ENCODE measurements at places on chromosomes 5 and 9.

GRCh38 chr9:24439456-24439855 is 106.2 kb downstream of the IZUMO3 start:
- no peak for DNase-seq

GRCh38 chr9:38286766-38287165 is 105.7 kb upstream of the ALDH1B1 start:
- no peak for DNase-seq

GRCh38 chr9:127976498-127976897 is 4.3 kb downstream of the EEIG1 start:
- DNase-seq = no peak

- no peak for DNase-seq
Measured at GRCh38 chr5:105392122-105392709, 1829.6 kb upstream of the NUDT12 start.

DNA sequence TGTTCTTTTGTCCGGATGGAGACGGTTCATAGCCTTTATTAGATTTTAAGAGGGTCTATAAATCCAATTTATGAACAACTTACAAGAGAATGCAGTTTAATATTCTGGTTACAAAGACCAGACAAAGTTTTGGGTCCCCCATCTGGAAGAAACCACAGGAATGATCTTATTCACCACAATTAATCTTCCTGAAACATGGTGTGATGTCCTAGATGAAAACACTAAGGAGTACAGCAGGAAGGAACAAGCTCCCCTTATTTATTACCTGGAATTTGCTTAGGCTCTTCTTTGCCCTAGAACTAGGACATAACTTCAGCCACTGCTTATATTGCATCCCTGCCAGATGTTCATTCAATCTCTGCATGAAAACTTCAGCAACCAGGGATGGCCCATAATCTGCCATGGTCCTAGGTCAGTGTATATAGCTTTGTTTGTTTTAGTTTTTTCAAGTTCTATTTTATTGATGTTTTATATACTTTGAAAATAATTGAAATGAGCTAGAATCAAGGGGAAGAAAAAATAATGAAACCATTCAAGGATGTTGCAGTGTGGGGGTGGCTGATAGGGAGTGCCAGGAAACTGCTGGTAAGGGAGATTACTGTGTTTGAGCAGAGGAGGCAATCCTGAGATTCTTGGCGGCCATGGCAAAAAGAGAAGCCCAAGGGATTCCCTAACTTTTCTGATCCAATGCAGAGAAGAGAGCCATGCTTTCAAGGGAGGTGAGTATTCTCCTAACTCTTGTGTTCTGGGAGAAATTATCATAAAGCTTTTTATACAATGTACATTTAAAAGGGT is 16.8 kb downstream of the TXNDC8 start:
- no peak for DNase-seq

DNA sequence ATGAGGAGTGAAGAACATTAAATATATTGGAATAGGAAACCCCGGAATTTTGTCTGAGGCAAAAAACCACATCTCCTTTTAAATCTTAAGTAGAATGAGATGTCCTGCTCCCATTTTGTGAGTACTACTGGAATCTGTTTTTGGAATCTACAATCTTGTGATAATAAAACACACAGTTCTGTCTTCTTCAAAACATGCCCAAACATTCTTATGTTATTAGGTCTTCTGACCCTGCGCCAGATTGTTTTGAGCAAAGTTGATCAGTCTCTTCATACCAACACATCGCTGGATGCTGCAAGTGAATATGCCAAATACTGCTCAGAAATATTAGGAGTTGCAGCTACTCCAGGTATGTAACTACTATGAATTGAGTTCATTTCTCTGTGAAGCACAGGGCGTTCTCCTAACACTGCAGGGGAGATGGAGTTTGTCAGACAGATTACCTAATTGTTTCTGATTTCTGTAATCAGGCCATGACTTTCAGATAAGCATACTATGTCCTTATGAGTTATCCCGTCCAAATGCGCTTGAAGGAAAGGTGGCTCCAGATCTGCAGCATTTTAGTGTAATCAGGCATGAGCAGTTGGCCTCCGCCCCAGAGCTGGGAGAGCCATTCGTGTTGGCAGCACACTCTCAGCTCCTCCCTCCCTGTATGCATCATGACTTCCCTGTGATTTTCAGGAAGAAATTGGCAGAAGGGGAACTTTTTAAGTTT is 88.0 kb downstream of the NLN start:
- DNase-seq = peak; percentile 25

DNA sequence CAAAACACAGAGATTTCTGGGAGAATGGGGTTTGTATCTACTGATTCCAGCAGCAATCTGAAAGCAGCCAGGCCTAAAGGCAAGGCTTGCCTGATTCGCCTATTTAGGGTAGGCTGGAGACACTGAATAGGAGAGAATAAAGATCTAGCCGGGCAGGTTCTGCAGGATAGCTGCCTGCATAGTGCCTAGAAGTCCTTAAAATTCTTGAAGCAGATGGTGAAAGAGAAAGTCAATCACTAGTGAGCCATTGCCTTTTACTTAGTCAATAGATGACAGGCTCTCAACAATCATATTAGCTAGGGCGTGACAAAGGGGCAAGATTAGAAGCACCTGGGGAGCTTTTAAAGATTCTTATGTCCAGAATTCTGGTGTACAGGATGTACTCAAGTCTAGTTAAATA is 522.7 kb downstream of the HTR1A start:
- DNase-seq = no peak

DNA sequence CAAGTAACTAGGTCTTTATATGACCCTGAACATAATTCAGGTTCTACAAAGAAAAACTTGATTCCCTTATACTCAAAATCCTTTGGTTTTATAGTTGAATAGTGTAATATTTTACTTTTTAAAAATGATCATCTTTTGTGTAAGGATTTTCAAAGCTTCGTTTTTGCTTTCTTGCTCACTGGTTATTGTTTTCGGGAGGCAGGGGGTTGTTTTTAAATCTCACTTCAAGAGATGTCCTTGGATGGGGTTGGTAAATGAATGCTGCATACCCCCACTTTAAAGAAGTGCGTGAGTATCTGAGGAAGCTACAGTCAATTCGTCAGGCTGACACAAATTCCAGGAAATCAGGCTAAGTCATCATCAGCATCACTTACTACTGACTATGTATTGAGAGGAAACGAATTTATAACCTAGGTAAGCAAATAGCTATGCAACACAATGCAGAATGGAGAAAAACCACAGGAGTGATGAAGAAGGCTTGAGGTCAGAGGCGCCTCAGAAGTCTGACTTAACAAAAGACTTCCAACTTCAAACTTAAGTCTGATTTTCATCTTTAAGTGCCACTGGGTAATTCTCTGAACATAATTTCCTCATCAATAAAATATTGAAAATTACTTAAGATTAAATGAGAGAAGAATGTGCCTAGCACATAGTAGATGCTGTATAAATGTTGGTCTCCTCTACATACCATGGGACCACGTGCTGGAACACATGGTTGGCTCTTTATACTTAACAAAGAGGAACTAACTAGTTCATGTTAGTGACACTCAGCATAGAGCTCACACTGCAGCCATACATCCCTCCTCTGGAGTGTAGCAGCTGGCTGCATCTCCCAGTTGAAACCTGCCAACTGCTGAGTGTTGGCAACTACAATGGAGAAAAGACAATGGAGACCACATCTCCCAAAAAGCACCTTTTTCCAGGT is 106.0 kb upstream of the KIF2A start:
- DNase-seq = peak; percentile 7

DNA sequence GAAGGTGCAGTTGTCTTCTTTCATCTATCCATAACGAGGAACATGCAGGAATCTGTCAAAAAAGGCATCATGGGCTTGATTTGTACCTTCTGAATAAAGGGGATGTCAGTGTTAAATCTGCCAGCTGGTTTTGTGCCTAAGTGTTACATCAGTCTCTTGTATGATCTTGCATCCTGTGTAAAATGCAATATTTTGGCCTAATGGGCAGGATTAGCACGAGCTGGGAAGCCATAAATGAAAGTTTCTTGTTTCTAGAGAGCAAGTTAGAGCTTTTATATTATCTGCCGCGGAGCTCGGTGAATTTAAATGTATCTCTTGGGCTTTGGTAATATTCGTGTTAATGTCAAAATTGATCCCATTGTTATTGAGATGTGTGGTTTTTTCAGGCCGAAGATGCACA is 526.1 kb upstream of the WWC1 start:
- no peak for DNase-seq

Measured in lung microvascular endothelial cell (primary cell).